Activated CD4-positive, alpha-beta T cell treated with anti-CD3 and anti-CD28 coated beads, Interleukin-2, amount 50 U/mL, for 48 hours (primary cell): ENCODE measurements at places on chromosomes 12 and 14.

DNA sequence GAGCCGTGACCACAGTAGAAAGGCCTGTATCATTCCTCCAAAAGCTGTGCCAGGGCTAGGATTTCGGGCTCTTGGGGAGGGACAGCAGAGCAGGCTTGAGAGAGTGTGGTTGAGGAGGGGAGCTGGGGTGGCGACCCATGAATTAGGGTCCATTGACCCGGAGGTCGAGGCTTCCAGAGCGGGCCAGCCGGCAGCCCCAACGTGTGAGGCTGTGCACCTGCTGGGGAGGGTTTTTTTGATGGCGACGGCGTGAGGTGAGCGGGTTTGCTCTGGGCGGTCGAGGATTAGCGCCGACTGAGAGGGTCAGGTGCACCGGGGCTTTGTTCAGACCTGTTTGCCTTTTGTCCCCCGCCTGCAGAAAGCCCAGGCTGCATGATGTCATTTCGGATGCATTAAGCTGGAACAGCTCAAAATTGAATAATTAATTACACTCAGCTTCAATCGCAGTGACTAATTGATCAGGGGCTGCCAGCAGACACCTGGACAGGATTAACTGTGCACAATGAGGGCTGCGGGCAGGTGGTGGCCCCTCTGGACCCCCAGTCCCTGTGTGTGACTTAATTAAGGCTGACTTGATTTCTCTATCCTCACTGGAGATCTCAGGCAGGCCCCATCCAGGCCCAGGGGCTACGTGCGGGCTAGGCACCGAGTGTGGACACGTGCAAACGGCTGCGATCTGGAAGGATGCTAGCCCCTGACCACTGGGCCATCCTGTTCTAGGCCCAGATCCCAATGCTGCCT, 42.1 kb upstream of the MEG3 start:
- no peak for DNase-seq

GRCh38 chr12:79961411-79961810, 26.5 kb upstream of the PPP1R12A start:
- no peak for DNase-seq

DNA sequence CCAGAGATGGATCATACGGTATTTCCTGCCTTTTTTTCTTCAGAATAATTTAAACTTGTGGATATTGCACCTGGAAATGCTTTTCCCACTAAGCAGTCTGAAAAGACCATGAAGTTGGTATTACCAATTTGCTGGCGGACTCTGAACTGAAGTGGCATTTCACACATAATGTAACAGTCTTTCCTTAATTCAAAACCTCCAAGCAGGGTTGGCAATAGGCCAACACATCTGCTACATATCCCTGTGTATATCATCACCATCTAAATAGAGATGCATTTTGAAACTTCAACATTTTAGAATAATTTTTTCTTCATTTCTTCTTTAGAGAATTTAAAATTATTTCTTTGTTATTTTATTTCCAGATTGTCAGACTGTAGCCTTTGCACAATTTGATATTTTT, 100.5 kb downstream of the TSPAN8 start:
- no peak for DNase-seq

DNA sequence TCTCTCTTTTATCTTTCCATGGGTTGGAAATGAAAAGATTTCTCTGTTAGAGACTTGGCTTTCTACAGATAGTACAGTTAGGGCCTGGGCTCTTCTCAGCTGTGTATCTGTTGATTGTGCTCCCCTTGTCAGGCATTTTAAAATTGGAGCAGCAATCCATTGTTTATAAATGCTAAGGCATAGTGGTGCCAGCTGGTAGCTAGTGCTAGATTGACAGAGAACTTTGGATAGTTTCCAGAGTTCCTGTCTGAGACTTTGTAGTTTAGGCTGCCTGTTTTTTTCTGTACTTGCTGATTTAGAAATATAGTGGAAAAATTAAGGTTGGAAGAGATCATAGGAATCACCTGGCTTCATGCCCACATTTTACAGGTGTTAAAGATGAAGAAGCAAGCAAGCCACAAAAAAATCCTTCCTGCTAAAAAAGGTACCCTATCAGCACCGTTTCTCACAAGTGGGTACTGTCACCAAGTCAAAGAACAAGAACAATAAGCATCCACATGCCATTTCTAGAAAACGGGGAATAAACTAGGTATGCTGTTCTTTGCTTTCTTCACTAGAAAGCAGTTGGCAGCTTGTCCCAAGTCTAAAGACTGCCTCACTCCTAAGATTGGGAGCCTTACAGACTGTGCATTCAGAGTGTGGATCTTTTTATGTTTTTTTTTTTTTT, 6.2 kb downstream of the TTLL5 start:
- DNase-seq, result no peak

DNA sequence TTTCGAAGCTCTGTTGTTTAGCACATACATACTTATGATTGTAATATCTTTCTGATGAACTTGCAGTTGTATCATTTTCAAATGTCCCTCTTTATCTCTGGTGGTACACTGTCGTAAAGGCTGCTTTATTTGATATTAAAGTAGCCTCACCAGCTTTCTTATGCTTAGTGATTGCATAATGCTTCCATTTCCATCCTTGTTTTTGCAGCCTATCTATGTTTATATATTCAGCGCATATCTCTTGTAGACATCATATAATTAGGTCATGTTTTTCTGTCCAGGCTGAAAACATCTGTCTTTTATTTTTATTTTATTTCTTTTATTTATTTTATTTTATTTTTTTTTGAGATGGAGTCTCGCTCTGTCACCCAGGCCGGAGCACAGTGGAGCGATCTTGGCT, 34.6 kb downstream of the ACAD10 start:
- DNase-seq, result no peak

DNA sequence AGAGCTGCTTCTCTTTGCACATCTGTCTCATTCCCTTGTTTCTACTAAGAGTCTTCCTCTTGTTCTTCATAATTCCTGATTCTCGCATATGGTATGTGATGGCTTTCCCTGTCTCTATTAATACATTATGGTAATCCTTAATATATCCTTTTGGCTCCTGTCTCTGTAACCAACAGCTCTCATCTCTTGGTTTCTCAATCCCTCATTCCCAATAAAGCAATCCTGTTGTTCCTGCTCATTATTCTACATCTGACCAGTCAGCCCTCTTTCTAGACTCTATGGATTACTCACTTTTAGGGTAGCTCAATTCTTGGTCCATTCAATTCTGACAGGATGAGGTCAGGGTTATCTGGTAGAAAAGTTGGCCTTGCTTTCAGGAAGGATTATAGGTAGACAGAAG, 349.9 kb downstream of the LRIG3 start:
- DNase-seq, result no peak

GRCh38 chr14:75630695-75631452, 29.8 kb downstream of the ERG28 start:
- DNase-seq, result no peak

DNA sequence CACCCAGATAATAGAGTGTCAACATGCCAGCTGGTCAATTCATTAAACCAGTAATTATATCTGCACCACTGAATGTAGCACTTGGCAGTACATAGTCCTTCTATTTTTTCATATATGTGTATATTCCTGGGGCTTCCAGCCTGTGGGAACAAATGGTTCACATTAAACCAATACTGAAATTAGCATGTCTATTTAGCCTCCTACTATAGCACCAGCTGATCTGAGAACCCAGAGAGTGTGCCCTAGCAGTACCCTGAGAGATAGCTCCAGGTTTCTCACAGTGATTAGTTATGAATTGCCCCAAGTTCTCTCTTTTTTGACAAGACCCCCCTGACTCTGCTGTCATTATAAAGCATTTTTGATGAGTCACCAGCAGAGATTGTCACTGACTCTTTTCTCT, 1097.3 kb upstream of the FLRT2 start:
- no peak for DNase-seq

DNA sequence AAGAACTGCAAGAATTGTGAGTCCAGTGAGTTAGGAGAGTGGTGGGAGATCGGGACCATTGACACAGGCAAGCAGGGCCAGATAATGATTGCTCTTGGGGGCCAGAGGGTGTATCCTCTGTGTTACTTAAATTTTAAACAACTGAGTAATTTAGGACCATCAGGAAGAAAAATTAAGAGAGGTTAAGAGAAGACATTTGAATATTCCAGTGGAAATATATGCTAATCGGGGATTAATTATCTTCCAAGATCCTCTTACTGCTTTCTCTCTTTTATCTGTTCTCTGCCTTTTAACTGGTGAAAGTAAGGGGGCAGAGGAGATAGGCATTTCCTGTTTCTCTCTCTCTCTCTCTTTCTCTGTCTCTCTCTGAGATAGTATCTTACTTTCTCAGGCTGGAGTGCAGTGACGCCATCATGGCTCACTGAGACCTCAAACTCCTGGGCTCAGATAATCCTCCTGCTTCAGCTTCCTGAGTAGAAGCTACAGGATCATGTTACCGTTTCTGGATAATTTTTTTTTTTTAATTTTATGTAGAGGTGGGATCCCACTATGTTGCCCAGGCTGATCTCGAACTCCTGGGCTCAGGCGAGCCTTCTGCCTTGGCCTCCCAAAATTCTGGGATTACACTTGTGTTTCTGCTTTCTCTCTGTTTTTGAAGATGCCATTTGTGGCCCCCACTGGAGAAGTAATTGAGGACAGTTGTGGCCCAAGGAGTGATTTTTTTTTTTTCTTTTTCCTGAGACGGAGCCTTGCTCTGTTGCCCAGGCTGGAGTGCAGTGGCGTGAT, 85.1 kb downstream of the DIP2B start:
- DNase-seq, result peak; percentile 26

DNA sequence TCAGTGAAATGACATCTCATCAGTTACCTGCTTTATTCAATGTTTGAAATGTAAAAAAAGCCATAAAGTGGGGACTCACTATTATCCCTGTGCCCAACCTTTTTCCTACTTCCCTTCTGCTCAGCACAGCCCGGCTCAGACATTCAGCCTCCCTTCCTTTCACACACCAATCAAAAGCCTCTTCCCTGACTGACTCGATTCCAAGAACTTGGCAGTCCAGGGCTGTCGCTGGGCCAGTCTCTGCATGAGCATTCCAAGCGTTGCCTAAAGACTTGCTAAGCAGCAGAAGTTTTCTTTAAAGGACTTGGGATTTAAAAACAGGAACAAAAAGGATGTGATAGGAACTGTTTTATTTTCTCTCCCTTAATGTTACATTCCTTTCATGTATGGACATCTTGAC, 22.7 kb downstream of the ITPR2 start:
- DNase-seq, result no peak

DNA sequence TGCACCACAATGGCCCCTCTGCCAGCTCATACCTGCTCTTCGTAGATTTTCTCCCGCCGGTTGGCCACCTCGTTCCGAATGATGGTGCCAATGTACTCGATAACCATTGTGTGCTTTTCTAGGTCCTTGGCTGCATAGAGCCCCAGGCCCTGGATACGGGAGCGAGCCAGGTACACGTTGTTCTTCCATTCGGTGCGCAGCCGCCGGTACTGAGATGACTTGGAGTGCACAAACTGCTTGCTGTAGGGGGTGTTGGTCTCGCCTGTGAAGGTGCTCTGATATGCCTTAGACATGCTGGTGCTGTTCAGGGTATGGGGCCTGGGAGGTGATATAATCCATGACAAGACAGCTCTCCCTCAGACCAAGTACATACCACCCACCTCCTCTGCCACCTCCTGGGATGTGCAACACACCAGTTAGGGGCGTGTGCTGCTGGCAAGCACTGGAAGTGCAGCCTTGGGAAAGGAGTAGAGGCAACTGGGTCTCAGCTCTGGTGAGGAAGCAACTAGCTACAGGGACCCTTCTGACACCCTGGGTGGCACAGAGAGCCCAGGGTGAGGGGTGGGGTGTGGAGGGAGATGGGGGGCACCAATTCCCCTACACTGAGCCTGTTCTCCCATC, 4.1 kb upstream of the PRKAG1 start:
- no peak for DNase-seq

- no peak for DNase-seq
Observed at GRCh38 chr14:102333390-102333789, 13.8 kb downstream of the ZNF839 start.

GRCh38 chr12:3698218-3698974, 54.5 kb downstream of the CRACR2A start:
- DNase-seq, result no peak

- DNase-seq, result no peak
Observed at GRCh38 chr12:63098851-63099250, 52.1 kb downstream of the AVPR1A start.

DNA sequence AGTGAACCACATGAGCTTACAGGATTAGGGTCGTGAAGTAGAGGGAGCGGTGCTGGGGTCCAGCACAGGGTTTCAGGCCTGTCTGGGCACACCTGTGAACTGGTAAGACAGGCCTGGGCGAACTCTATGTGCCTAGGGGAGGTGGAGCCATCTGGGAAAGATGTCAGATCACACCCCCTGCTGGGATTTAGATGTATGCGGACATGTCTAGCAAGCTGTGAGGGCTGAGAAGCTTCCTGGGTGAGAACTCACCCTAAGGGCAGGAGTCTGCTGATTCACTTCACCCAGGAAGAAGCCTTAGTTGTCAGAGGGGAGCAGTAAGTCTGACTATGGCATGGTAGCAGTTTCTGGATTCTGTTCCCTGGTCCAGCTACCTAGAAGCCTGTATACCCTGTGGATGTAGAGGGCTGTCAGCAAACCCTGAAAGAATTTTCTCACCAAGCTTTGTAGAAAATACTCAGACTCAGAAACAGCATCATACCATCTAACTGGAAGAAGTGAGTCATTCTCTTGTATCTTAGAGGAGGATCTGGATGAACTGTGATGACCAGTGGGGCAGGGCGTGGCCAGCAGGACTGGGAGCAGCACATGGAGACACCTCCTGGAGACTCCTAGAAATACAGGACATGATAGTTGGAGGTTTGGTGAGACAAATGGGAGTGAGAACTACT, 11.2 kb upstream of the PYGL start:
- peak; percentile 41 for DNase-seq

- no peak for DNase-seq
Observed at GRCh38 chr14:103288076-103288766, 45.8 kb upstream of the EIF5 start.

- DNase-seq, result no peak
Observed at GRCh38 chr12:85155791-85156190, 119.6 kb downstream of the LRRIQ1 start.

- no peak for DNase-seq
Observed at GRCh38 chr12:63095369-63095980, 55.5 kb downstream of the AVPR1A start.

GRCh38 chr12:56772625-56773024, 9.5 kb downstream of the HSD17B6 start:
- DNase-seq, result no peak
